ENCODE measurements at places on chromosomes 11 and 22.

DNA sequence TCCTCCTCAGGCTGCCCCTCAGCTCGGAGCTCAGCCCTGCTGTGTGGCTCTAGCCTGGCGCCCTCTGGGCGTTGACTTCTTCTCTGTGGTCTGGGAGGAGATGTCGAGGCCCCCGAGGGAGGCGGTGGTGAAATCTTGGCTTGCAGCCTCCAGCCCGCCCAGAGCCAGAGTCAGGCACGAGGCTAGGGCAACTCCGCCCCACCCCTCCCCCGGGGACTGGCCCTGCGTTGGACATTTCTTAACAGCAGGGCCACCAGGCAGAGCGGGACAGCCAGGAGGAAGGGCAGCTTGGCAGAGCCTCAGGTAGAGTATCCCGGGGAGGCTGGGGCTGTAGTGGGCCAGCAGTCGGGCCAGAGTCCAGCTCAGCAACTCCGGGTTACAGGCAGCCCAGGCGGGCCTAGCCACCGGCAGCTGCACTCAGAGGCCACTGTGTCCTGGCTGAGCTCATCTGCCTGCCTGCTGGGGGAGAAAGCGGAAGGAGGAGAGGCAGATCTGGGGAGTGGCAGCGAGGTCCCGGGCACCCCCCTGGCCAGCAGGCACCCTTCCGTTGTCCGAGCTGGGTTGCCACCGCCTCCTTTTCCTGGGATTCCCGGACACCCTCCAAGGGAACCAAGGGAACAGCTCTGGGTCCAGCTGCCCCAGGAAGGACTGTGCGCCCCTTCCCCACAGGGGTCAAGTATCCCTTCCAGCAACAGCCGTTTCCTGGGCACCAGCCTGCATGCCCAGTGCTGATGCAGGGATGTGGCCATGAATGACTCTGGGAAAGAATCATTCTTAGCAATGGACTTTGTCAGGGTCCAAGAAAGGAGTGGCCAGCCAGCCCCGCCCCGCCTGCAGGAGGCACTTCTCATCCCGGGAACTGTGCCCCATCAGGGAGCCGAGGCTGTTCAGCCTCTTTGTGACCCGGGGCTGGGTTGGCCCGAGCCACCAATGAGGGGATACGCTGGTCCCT, at the start of gene ALDH3B1:
ALDH3B1 (plus strand) TSS at position 238 of the 952 bp plus-strand sequence. CDS start 4,971 bp downstream, outside the sequence.
- DNase-seq = no peak

GRCh38 chr11:128854841-128855240, 12.3 kb downstream of the KCNJ1 start:
- no peak for DNase-seq

DNA sequence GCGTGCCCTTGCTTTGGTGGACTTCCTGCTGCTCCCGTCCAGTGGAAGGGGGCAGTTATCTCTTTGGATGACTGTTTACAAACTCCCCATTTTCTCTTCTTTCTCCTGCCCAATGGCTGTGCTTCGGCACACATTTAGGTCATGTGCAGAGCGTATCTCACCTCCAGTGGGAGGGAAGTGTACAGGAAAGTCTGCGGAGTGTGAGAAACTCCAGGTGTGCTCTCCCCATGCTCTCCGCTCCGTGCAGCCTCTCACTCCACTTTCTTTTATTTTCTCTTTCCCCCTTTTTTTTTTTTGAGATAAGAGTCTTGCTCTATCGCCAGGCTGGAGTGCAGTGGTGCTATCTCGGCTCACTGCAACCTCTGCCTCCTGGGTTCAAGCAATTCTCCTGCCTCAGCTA, 11.9 kb upstream of the TEF start:
- no peak for DNase-seq

DNA sequence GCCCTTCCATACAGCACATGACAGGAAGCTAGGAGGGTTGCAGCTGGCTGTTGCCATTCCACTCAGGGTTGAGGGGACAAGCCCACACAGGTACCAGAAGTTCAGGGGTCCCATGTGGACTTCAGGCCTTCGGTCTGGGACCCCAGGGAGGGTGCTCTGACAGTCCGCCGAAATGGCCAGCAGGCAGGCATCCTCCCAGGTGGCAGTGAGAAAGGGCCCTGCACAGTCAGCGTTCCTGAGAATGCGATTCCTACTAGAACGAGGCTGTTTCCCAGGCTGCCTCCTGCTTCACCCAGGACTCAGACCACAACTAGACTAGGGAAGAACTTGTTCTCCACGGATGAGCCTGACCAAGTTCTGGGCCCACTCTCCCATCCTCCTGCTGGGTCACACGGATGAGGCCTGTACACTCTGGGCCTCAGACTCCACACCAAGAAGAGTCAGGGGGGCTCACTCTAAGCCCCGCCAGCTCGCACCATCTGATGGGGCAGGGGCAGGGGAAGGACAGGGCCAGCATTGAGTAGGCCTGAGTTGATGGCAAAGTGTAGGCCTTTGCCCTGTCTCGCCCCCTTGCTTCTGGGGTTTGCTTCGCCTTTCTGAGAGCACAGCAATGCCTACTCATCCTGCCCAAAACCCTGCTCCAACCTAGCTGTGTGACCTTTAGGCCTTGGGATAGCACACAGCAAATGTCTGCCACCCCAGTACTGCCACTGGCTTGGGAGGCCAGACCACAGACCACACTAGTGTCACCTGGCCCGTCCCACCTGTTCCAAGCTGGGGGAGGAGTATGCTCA, 14.0 kb downstream of the KCNQ1OT1 start:
- DNase-seq = no peak

DNA sequence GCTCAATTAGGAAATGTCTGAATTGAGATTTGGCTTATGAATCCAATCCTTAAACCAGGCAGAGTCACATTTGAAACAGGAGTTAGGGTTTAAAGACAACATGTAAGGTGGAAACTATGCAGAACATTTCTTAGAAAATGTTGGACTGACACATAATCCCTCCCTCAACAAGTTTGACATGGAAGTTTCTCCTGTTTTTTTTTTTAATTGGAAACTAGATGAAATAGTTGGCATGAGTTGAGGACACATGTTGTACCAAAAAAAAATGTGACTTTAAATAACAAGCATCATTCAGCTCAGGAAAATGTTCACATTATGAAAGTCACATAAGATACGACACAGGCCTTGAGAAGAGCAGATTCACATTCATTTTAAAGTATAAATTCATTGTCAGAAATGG, 154.9 kb upstream of the DDI1 start:
- no peak for DNase-seq

DNA sequence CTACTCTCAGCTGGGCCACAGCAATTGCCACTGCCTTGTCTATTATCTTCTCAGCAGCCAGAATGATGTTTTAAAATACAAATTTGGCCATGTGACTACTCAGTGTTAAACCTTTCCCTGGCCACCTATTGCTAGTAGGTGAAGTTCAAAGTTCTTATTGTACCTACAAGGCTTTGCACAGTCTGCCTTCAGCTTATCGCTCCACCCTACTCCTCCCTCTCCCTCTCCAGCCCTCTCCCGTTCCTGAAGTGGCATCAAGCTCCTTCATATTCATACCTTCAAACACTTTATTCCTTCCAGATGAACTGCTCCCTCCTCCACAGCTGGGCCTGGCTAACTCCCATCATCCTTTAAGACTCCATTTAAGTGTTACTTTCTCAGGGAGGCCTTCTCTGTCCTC, 37.3 kb downstream of the OR10A6 start:
- DNase-seq = no peak

DNA sequence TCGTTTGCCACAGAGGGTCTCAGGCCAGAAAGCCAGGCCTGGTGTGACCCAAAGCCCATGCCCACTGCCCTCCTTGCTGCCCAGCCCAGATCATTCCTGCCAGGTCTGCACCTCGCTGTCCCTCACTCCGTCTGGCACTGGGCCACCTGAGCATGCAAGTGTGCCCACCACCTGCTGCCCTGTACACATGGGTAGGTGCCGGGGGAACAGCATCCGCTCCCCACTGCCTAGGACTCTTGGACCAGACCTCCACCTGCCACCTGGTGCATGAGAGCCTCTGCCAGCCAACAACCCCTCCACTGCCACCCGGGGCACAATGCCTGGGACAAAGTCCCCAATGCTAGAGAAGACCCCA, 12.5 kb downstream of the MGAT3 start:
- no peak for DNase-seq

DNA sequence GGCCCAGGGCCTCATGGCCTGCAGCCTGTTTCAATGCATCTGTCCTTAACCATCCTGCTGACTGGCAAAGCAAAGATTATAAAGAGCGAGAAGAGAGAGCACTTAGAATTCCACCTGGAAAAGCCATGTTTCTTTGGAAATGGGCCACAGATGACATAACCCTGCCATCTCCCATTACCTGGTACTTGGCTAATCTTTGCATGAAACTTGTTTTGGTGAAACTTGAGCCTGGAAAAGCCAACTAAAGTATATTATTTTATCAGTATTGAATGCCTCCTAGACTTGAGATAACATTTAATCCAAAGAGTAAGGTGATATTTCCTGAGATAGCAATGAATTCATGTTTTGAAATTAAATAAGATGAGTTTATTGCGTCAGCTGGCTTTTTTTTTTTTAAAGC, 72.6 kb downstream of the NAV2 start:
- DNase-seq = no peak

DNA sequence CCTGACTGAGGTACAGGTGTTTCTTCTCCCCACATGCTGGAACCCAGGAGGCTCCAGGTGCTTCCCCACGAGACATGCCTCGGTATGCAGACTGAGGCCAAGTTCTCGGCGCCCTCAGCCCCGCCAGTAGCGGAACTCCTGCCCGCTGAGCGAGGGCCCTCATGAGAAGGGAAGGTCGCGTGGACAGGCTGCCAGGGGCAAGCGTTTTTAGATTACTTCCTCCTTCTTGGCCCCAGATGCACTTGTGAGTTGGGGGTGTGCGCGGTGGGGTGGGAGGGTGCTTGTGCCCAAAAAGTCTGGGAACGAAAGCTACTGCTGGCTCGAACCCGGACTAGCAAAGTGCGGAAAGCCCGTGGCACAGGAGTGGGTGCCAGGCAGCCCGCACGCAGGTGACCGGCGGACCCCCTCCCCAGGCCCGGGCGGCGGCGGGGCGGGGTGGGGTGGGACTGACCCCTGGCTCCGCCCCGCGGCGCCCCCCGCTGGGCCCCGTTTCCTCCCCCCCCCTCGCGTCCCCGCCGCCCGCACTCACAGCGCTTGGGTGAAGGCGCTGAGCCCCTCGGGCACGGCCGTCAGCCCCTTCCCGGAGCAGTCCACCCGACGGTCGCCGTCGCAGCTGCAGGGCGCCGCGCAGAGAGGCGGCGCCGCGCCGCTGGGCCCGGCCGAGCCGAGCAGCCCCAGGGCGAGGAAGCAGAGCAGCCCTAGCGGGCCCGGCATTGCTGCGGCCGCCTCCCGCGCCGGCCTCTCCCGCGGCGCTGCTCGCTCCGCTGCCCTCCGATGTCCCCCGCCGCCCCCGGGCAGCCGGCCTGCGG, 797 bp downstream of the LGR4 start:
- DNase-seq = no peak

DNA sequence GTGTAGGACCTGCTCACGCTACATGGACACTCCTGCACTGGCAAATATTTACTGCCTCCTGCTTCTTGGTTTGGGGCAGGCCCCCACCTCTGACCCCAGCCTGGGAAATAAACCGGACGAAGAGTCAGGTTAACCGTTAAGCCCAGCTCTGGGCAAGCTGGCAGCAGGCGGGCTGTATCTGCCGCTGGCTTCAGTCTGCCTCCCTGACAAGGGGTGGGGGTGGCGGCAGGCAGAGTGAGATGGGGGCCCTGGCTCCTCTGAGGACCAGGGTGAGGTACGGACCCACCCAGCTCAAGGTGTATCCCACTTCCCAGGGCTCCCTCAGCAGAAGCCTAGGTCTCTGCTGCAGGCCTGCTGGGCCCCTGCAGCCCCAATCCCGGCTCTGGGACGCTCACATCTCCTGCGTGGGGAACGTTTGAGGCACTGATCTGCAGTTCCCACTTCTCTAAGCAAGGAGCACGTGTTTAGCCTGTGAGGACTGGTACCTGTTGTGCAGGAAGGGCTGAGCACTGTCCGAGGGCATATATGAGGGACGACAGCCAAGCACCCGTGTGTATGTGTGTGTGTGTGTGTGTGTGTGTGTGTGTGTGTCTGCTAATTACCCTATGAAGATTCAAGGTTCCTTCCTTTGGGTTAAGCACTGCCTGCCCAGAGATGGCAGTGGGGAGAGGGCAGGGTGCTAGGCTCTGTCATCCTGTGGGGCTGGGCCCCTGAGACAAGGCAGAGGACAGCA, 1.1 kb upstream of the LRRC75B start:
- no peak for DNase-seq

GRCh38 chr22:46187862-46188261, 37.5 kb downstream of the PPARA start:
- DNase-seq = no peak

DNA sequence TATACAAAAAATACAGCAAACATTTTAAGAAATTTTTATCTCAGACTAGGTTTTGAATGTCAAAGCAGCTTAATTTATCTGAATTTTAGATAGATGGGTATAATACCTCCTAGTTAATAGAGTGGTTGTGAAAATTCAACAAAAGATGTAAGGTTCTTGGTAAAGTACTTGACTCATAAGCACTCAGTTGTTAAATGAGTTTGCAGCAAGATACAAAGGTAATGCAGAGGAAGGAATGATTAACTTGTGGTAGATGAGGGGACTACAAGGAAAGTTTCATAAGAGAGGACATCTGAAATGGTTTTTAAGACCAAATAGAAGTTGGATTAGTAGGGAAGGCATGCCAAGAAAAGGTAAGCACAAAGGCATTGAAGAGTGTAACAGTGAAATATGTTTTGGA, 37.4 kb downstream of the PPME1 start:
- no peak for DNase-seq

- no peak for DNase-seq
Observed at GRCh38 chr11:86666193-86666592, 6.2 kb downstream of the ME3 start.

GRCh38 chr11:112599856-112600533, 339.3 kb upstream of the PLET1 start:
- no peak for DNase-seq

GRCh38 chr11:73233211-73233610, 15.1 kb downstream of the P2RY2 start:
- DNase-seq = no peak

GRCh38 chr22:48141301-48141700, 1378.9 kb downstream of the TBC1D22A start:
- no peak for DNase-seq

DNA sequence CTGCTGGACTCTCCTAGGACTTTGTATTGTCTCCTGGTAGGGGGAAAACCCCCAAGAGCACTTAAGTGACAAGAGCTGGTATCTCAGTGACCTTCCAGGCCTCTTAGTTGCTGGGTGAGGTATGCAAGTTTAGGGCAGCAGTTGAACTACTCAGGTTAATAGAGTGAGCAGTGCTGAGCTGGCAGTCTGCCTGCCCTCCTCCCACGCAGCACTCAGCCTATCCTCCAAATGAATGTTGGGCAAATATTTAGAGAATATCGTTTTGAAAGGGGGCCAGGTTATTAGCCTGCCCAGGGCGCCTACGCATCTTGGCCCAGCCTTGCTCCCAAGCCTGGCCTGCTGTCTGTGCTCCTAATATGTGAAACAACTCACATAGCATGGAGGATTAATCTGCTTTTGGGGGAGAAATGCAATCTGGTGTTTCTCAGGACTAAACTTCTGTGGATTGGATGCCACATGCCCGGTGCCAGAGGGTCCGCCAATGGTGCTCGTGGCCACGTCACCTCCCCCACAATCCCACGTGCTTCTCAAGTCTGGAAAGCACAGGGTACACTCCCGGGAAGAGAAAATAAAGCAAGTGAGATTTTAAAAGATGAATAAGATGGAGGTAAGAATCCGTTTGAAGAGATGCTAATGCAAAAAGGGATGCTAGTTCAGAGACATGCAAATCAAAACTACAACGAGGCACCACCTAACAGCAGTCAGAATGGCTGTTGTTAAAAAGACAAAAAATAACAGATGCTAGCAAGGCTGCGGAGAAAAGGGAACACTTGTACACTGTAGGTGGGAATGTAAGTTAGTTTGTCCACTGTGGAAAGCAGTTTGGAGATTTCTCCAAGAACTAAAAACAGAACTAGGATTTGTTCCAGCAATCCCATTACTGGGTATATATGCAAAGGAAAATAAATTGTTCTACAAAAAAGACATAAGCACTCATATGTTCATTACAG, 67.7 kb downstream of the SPON1 start:
- DNase-seq = no peak
